ENCODE measurements at places on chromosomes 1 and 21. TPM values are rescaled to one million over a fixed set of nuclear protein-coding genes. Genes with fewer than 3 reads are reported as not detected.

CLDN17 gene
- total RNA-seq = not detected

SYNJ1 gene
- 8.2 TPM for total RNA-seq

SGIP1 gene
- 6.6 TPM for total RNA-seq

DCAF6 gene
- 76.7 TPM for total RNA-seq

INAVA gene
- total RNA-seq = not detected

ANGPTL3 gene
- total RNA-seq = not detected

HCRTR1 gene
- total RNA-seq = not detected

LACTBL1 gene
- not detected for total RNA-seq

GSTM5 gene
- 1.8 TPM for total RNA-seq

NTNG1 gene
- total RNA-seq = 5.7 TPM

S100A1 gene
- 28.5 TPM for total RNA-seq

GRCh38 chr1:44227211-44227610 is 13.9 kb downstream of the DMAP1 start:
- no peak for DNase-seq

GRCh38 chr21:35779690-35780570 is 280.4 kb downstream of the SETD4 start:
- no peak for DNase-seq

GRCh38 chr1:8127171-8127641 is 101.1 kb upstream of the ERRFI1 start:
- no peak for DNase-seq

DNA sequence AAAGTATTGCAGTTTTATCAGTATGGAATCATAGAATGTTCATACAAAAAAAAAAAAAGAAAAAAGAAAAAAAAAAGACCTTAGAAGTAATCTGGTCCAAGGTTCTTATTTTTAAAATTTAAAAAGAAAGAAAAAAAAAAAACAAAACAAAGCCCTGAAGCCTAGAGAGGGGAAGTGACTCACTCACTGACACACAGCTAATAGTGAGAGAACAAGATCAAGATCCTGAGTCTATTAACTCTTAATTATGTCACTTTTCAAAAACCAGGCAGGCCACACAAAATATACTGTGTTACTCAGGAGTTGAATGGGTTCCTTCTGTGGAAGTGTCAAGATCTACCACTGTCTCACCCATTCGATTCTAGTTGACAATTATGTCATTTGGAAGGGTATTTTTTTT is 433.9 kb upstream of the DAB1 start:
- DNase-seq = no peak

- no peak for DNase-seq
Observed at GRCh38 chr1:212241501-212241900, 43.7 kb upstream of the PPP2R5A start.

DNA sequence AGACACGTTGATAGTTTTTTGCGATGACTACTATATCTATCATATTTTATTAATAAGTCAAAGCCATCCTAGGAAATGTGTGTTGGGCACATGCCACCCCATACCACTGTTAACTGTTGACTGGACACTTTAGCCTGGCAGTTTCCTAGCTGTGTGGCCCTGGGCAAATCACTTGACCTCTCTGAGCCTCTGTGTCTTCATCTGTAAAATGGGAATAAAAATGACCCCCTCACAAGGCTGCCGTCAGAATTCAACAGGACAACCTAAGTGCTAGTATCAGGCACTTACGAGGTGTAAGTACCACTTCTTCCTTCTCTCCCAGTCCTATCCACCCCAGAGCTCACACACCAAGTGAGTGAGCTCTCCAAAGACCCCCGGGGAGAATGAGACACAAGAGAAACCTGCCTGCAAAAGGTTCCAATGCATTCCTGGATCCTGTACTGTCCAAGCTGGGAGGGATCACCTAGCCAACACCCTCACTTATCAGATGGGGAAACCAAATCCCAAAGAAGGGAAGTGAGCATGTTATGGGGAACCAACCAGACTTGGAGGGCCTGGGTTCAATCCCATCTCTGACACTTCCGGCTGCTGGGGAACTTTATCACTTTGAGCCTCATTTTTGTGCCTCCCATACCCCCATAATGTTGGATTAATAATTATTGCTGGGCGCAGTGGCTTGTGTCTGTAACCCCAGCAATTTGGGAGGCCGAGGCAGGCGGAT is 24.9 kb downstream of the HSPG2 start:
- no peak for DNase-seq

GRCh38 chr21:32909393-32909792 is 116.3 kb upstream of the OLIG2 start:
- DNase-seq = no peak

DNA sequence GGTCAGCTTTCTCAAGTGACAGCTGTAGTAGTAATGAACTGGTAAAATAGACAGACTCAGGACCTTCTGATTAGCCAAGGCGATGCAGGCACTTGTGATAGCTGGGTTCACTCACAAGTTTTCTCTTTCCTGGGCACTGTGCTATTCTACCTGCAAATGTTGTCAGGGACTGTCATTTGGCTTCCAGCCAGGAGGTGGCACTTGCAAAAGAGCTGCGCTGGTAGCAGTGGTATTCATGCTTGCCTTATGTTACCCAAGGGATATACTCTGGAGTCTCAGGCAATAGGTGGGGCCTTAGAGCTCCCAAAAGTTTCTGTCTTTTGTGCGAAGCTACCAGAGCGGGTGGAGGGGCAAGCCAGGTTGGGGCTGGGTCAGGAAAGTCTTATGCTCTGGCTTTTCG is 23.5 kb downstream of the IFI44 start:
- DNase-seq = no peak

DNA sequence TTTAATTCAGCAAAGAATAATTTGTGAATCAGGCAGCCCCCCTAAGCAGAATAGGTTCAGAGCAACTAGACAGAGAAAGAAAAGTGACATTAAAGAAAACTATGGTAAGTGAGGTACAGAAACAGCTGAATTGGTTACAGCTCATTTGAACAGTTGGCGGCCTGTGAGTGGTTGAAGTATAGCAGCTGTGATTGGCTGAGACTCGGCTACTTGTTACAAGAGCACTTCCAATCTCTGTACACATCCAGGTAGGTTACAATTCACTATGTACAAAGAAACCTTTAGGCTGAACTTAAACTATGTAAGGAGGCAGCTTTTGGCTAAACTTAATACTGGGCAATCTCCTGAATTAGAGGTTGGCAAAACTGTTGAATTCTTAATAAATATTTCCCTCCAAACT is 171.1 kb upstream of the LHX8 start:
- no peak for DNase-seq

DNA sequence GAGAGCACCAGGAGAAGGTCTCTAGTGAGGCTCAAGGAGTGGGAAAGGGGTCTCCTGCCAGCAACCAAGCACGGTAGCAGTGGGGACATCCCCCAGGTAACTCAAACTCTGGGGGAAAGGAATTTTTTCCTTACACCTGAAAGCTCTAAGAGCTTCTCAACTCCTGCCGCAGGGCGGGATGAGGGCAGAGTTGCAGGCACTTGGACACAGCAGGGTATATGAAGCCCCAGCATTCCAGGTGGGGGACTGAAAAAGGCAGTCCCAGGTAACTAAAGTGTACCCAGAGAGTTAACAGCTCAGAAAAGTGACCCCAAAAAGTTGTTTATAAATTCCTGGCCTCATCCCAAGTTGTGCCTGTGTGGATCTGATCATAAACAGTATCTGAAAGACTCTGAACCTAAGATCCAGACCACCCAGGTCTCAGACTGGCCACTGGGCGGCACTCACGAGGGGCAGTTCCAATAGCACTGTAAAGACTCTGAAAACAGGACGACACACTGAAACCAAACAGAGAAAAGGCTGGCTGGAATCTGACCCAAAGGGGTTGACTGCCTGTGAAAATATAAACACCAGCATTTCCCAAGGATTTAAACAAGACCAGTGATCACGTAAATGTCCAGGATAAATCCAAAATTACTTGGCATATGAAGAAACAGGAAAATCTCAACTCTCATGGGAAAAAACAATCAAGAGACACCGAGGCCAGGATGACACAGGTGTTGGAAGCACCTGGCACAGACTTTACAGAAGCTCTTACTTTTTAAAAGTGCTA is 47.5 kb downstream of the HSF2BP start:
- DNase-seq = peak; percentile 66

GRCh38 chr21:31988492-31989290 is 115.9 kb downstream of the HUNK start:
- no peak for DNase-seq

GRCh38 chr1:162040001-162040400 is 16.3 kb upstream of the OLFML2B start:
- no peak for DNase-seq

DNA sequence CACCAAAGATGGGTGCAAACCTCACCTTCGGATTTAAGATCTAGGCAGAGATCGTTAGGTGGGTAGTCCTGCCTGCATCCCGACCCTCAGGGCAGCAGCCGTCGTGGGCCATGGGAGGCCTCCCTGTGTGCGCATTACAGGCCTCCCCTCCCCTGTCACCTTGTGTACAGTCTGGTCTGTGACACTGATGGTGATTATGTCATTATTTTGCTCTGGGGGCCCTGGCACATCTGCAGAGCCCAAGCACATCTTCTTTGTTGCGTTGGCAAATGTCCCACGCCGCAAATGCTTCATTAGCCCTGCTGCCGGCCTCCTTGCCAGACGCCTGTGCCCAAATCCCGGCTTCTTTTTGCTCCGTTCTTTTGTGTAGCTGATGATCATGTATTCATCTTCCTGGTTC is 31.7 kb downstream of the PROX1 start:
- DNase-seq = no peak

DNA sequence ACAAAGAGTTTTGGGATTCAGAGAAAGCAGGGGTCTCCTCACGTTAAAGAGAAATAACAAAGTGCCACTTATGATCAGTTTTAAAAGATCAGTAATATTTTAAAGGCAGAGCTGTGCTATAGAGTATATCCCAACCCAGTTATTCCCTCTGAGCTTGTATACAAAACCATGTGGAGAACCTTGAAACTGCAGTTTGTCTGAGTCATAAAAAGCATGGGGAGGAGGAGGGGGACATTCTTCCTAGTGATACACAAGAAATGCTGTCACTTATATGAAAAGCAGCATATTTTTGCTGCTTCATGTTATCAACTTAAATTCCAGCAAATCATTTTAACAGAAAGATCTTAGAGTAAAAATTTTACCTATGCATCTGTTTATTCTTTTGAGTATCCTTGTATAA is 244.5 kb downstream of the GPR52 start:
- no peak for DNase-seq

DNA sequence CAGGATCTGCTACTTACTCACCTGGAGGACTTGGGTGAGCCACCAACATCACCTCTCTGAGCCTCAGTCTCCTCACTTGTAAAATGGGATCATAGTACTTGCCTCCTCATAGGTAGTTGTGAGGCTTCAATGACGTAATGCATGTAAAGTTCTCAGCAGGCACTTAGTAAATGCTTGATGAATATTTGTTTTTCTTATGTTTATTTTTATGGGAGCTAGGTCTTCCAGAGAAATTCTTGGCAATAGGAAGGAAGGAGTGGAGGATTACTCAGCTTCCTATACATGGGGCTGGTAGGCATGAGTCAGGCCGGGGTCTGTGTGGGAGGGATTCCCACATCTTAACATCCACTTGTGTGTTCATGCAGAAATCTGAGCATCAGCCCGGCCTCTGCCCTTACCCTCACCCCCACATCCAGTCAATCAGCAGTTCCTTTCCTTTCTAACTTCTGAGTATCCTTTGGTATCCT is 95.4 kb upstream of the USP24 start:
- no peak for DNase-seq

DNA sequence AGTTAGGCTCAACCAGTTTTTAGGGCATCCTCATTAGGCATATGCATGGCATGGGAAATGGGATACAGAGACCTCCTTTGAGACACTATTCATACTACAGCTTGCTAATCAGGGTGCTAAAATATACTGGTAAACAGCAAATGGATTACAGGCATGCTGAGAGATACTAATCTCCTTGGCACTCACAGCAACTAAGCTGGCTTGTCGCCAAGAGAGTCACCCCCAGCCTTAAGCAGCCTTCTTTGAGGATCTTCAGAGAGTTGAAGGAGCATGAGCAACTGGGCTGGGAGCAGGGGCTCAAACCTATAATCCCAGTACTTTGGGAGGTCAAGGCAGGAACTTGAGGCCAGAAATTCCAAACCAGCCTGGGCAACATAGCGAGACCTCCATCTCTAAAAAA is 120.1 kb upstream of the NR5A2 start:
- DNase-seq = no peak

- peak; percentile 69 for DNase-seq
Observed at GRCh38 chr1:43935711-43936427, 2.3 kb downstream of the ARTN start.

- no peak for DNase-seq
Observed at GRCh38 chr1:45930258-45931150, 127.1 kb downstream of the MAST2 start.

- no peak for DNase-seq
Observed at GRCh38 chr1:194342484-194343262, 1156.3 kb upstream of the B3GALT2 start.

GRCh38 chr1:215457213-215457612 is 109.9 kb upstream of the KCTD3 start:
- no peak for DNase-seq

- DNase-seq = no peak
Observed at GRCh38 chr21:40014394-40014793, 147.2 kb downstream of the PCP4 start.

GRCh38 chr1:143497374-143497747 is 474.4 kb downstream of the FAM72C start:
- DNase-seq = no peak

DNA sequence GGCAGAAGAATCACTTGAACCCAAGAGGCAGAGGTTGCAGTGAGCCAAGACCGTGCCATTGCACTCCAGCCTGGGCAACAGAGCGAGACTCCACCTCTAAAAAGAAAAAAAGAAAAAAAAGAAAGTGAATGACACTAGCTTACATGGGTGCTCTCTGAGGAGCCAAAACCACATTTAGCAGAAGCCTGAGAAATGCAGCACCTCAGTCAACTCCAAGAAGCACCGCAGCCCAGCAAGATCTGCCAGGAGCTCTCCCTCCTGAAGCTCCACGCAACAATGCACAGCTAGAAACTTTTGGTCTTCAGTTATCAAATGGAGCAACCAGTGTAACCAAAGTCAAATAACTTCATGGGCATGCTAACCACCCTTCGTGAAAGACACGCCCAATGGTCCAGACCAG is 229.1 kb downstream of the SETD4 start:
- no peak for DNase-seq

DNA sequence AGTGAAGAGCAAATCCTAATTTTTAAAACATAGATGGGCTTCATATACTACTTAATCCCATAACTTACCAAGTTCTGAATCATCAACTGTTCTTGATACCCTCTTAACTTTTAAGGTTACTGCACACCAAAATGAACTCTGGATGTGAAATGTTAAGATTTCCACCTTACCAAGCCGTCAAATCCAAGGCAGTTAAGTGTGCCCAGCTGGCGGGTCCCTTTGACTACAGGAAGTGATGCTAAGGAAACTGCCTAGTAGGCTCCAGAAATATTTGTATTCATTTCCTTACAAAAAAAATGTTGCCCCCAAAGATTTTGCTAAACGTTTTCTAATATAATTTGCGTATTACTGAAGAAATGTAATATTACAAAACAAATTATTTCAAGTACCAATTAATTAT is 10.7 kb downstream of the NRIP1 start:
- no peak for DNase-seq

- DNase-seq = no peak
Observed at GRCh38 chr1:160062230-160062532, 7.8 kb downstream of the KCNJ10 start.

DNA sequence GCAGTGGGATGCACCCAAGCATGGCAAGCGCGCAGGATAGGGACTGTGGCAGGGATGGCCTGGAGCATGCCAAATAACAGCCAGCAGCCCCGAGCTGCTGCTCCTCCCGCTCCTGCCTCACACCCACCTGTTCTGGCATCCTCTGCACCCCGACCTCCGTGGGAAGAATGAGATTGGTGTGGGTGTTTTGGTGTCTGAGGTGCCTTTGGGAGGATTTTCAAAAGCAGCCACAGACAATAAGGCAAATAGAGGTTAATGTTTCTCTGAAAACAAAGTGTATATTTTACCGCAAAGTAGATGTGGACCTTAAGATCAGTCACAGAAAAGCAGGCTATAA is 35.5 kb downstream of the IGFN1 start:
- no peak for DNase-seq

Measured in breast epithelium (tissue), 4 donors.